C1 segment of cervical spinal cord (tissue), 14 donors: ENCODE measurements at places on chromosomes 16 and 17.

- no peak for DNase-seq
Observed at GRCh38 chr16:88652762-88653063, 1.9 kb upstream of the CYBA start.

GRCh38 chr16:11706180-11706742, 36.4 kb downstream of the TXNDC11 start:
- DNase-seq: no peak

DNA sequence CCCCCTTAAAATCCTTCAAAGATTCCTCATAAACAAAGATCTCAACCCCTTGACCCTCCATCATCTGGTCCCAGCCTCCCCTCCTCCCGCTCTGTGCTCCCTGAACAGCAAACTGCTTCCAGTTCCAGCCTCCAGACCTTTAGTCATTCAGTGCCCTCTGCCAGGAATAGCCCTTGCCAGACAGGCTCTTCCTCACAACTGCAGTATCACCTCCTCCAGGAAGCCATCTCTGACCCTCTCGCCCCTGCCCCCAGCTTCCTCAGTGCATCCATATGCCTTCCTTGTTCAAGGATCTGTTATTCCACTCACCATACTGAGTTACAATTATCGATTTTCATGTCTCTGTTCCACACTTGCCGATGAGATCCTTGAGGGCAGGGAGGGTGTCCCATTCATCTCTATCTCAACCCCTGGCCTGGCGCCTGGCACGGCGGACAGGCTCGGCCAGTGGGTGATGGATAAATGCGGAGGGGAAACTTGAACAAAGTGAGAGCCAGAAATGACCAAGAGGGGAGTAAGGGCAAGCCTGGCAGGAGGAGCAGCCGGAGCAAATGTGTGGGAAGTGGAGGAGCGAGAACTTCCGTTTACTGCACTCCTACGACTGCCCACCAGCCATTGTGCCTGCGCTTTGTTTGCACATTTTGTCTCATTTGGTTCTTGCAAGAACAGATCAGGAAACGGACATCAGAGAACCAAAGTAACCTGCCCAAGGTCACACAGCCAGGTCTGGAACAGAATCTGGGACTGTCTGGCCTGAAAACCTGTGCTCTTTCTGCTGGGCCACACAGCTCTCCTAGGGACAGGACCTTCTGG, 2.0 kb upstream of the NXPH3 start:
- DNase-seq: no peak

DNA sequence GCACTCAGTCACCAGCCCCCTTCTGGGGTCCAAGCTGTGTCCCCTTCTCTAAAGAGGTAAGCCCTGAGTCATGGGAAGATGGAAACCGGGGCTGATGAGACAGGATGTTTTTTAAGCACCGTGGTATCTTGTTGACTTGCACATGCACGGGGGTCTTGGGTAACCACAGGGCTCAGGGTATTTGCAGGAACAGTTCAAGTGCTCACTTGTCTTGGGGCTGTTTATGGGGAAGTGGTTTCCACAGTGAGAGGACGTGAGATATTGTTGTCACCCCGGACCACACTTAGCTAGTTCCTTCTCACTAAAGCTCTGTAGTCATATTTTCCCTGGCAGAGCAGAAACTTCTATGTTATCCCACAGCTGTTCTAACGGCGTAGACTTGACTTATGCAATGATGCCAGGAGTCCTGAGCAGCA, 7.7 kb downstream of the CCL3L1 start:
- DNase-seq: no peak

DNA sequence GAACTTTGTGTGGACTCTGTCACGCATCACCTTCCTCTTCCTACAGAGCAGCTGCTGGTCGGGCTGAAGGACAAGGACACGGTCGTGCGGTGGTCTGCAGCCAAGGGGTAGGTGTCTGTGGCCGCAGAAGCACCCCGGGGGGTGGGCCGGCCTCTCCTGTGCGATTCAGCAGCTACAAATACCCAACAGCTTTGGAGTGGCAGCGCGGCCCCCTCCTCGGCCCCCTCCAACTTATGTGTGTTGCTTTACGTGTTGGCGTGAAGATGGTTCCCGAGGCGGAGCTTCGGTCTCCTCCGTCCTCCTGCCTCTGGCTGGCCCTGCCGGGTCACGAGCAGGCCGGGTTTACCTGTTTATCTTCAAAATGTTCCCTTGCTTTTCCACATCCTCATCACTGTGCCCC, 32.3 kb downstream of the ZNF750 start:
- no peak for DNase-seq

DNA sequence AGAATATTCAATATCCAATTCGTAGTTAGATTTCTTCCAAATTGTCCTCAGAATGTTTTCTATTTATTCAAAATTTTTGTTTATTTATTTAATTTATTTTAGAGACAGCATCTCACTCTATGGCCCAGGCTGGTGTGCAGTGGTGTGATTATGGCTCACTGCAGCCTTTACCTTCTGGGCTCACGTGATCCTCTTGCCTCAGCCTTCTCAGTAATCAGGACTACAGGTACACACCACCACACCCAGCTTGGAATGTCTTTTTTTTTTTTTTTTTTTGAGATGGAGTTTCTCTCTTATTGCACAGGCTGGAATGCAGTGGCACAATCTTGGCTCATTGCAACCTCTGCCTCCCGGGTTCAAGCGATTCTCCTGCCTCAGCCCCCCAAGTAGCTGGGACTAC, 3.5 kb upstream of the DRG2 start:
- DNase-seq: no peak

DNA sequence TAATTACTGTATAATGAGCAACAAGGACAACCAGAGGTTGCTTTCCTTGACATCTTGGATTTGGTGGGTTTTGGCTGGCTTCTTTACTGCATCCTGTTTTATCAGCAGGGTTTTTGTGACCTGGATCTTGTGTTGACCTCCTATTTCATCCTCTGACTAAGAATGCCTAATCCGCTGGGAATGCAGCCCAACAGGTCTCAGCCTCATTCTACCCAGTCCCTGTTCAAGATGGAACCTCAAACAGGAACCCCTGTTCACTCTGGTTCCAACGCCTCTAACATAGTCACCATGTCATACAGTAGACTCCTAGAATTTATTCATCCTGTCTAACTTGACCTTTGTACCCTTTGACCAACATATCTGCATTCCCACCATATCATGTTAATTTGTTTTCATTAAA, 183.8 kb upstream of the SOX9 start:
- DNase-seq: no peak

- no peak for DNase-seq
Observed at GRCh38 chr17:72075995-72076677, 44.7 kb upstream of the SOX9 start.

DNA sequence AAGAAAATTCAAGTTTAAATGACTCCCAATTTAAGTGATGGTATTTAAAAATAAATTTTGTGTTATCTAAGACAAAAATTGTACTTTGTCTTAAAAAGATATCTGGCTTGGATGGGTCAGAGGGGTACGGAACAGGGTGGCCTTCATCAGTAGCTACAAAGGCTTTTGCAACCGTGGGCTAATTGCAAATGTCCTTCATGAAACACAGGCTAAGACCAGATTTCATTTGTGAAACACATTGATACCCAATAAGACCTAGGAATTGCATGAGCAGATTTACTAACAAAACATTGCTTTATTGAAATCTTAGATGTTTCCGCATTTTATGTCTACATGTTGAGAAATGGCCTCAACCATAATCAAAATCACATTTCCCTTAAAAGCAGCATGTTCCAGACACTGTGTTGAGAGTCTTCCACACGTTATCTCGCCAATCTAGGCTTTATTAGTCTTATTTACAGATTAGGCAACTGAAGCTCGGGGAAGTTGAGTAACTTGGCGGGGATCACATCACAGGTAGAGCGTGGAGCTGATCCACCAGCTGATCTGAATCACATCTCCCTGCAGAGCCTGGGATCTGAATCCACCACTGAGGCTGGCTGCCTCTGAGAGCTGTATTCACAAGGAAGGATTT, 21.8 kb downstream of the FBXO39 start:
- DNase-seq: no peak

- DNase-seq: no peak
Observed at GRCh38 chr16:50692644-50692998, 785 bp upstream of the NOD2 start.

DNA sequence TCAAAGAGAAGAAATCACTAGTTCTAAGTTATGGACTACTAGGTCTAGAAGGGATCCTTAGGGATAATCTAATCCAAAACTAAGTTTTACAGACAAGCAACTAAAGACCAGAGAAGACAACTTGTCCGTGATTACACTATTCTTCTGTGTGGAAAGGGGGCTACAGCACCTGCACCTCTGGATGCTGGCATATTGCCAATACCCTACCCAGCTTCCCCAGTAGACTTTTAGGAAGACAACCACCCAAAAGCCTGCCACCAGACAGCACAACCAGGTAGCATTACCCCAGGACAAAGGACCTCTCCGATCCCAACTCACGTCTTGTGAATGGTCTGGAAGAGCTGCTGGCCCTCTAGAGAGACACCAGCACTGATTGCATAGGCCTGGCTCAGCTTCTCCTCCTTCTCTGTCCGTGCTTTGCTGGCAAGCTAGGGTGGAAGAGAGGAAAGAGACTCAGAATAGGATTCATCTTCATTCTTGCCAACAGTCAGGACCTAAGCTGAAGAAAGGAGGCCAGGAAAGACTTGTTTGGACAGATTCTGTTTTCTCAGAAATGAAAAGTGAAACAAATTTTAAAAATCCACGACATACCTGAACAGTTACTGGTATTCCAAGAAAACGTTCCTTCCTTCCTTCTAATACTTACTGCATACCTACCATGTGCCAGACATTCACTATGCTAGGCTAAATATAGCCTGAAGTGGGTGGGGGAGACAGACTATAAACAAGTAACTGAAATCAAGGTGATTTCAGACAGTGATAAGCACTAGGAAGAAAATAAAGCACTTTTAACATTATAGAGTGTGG, 25.3 kb upstream of the TMEM101 start:
- DNase-seq: no peak

DNA sequence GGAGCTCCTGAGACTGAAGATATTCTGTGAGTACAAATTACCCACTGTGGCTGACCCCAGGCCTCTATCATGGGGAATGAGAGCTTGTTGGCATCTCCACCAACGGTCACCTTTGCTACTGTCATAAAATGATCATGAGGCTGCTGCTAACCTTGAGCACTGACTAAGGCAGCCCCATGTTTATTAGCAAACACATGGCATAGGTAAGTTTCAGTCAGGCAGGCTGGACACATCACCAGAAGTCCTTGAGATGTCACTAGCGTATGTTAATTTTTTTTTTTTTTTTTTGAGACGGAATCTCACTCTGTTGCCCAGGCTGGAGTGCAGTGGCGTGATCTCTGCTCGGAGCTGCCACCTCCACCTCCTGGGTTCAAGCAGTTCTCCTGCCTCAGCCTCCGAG, 1.5 kb upstream of the GLG1 start:
- no peak for DNase-seq

DNA sequence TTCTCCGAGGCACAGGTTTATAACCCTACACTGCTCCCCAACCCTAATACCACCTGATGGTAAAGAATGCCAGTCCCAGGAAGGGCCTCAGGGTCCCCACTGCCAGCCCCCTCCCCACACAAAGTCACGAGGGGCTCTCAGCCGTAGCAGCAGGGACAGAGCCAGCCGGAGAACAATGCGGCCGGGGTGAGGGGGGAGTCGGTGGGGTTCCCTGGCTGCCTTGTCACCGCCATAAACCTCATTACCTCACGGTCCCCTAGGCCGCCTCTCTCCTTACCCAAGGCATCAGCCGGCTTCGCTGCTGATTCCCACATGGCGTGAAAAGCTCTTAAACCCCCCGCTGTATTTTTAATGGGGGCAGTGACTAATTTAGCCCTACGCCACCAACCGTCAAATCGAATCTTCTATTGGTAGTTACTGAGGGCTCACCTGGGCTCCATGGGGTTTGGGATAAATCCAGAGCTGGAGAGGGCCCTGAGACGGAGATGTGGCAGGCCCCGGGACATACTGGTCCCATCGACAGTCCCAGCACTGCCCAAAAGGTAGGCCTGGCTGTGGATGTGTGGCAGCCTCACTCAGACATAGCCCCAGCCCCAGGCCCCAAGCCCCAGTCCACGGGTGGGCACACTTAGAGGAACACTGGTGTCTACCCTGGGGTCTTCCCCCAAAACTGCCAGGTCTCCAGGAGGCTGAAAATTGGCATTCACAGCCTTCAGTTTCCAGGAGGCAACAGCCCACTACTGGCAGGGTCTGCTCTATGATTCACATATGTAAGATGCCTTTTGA, 115.3 kb downstream of the C16orf78 start:
- DNase-seq: no peak

DNA sequence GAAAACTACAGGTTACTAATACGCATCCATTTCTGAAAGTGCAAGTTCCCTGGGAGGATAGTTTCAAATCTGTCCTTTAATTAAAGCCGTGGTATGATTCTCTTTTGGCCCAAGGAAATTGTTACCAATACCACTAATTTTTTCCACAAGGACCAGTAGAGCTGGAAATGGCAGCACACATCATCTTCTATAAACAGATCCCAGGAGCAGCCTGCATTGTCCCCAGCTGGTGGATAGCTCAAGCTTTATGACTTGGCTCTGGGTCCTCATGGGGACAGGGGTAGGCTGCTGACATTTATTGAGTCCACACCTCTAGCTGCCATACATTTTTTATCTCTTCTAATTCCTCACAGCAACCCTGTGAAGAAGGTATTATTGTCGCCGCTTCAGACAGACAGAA, 35.8 kb upstream of the BHLHA9 start:
- no peak for DNase-seq

DNA sequence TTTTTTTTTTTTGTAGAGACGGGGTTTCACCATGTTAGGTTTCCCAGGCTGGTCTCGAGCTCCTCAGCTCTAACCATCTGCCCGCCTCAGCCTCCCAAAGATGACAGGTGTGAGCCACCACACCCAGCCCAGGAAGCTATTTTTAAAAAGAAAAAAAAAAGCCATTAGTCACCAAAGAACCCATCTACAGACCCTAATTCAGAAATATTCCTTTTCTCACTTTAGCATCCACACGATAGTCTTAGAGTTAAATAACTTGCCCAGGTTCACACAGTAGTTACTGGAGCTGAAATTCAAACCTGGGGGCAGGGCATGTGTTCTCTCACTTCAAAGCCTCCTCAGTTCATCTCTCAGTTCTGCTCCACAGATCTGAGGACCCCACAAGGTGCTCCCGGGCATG, 70.3 kb upstream of the NOL11 start:
- no peak for DNase-seq

DNA sequence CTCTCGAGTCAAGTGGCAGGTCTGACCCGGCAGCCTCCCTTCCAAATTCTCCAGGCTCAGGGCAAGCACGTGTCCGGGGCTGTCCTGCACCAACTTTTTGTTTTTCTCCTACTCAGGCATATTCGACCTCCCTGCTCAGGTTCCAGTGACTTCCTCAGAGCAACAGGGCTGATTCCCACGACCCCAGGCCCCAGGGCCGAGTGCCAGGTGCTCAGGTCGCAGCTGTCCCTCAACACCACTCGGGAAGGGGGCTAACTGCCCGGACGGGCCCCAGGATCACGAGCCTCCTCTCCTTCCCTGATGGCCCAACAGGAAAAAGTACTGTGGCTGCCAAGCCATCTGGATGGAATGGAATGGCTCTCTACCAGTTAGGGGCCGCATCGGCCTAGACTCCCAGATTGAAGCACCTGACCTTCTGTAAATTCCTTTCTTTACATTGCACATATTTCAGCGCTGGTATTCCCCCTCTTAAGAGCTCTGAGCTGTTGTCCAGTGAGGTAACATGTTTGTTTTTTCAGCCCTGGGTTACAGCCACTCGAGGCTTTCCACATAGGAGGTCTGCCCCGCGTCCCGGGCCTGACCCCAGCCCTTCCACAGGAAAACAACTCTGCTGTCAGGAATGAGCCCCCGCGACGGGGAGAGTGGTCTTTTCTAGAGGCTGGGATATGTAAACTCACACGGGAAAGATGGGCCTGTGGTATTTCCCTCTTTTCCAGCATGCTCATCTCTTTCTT, 25.0 kb downstream of the NXN start:
- DNase-seq: no peak

GRCh38 chr17:8611137-8611536, 19.4 kb downstream of the MYH10 start:
- no peak for DNase-seq
